ENCODE measurements at places on chromosomes 16 and 17. TPM values are rescaled to one million over a fixed set of nuclear protein-coding genes. Genes with fewer than 3 reads are reported as not detected.

SDR42E1 gene
- polyA plus RNA-seq = 1.2 TPM

GRCh38 chr17:79192503-79193351, 118.1 kb downstream of the ENGASE start:
- DNase-seq = peak; percentile 22

- DNase-seq = peak; percentile 66
These were observed 3.9 kb upstream of the ARHGAP17 start for GRCh38 chr16:25018972-25019617.

DNA sequence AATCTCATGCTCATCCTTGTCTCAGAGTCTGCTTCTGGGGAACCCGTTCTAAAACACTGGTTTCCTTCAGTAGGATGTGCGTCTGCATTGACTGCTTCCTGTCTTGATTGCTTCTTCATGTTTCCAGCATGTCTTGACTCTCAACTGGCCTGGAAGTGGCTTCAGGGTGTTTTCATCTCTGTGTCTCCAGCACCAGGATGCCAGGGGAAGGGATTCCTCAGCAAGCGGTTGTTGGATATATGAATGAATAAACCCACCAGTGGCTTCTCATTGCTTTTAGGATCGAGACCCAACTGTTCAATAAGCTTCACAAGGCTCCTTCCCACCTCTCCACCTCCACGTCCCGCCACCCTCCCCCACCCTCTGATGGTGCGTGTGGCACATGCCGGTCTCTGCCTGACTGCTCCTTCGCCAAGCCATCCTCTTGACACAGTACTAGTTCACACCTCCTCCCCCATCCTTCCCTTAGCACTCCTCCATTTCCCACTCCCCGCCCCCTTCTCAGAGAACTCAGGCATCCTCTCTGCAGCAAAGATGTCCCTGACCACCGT, 14.1 kb upstream of the TNS4 start:
- DNase-seq = peak; percentile 45

All from B cell (primary cell).